ENCODE measurements at places on chromosomes 7 and 10. TPM values are rescaled to one million over a fixed set of nuclear protein-coding genes. Genes with fewer than 3 reads are reported as not detected.

AGAP4 gene
- total RNA-seq: 4.2 TPM

SPDYE2 gene
- total RNA-seq: 0.21 TPM

ATXN7L1 gene
- 7.1 TPM for total RNA-seq

ZNF212 gene
- total RNA-seq: 9.2 TPM

FUOM gene
- 7.1 TPM for total RNA-seq

Data from mononuclear cell (primary cell).